Fibroblast of the conjunctiva (primary cell): ENCODE measurements at places on chromosomes 3 and 15.
A peak's percentile ranks its signal among the peaks of the same experiment; 100 is the strongest.

DNA sequence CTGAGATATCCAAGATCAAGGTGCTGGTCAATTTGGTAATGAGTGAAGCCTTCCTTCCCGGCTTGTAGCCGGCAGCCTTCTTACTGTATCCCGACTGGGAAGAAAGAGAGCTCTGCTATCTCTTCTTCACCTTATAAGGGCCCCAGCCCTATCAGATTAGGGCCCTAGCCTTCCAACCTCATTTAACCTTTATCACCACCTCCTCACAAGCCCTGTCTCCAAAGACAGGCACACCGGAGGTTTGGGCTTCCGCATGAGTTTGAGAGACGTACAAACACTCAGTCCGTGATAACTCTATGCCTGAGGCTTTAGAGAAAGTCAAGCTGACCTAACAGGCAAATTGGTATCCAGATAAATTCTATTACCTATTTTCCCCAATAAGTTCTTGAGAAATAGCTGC lies 243.9 kb downstream of the OPA1 start:
- no peak for DNase-seq

DNA sequence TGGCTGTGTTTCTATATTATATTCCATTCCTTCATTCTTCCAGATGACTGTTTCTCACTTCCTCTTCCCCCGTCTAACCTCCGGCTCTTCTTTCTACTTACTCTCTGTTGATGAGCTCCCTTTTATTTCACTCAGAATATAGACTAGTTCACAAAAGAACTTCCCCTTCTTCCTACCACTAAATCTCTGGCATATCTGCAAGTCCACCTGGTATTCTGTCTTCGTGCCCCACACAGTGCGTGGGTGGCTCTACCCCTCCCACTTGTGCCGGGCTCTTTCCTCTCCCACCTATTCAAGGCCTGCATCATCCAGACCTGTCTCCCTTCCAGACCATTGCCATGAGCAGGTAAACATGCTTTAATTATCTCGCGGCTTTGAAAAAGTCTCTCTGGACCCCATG lies 73.0 kb downstream of the SCN10A start:
- no peak for DNase-seq

DNA sequence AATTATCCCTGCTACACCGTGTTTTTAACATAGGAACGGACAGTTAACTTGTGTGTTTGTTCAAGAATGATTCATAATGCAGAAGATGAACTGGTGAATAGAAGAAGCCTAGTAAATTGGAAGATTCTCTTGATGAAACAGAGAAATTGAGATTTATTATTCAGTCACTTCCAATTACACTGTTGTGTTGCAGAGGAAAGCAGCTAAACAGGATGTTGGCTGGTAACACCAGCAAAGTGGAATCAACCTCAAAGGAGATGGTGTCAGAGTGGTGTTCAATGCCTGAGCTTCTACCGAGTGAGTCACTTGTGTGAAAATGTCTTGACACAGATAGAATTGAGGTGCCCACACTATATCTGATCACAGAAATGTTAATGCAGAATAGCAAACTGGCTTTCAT lies 399.6 kb downstream of the LPP start:
- no peak for DNase-seq

DNA sequence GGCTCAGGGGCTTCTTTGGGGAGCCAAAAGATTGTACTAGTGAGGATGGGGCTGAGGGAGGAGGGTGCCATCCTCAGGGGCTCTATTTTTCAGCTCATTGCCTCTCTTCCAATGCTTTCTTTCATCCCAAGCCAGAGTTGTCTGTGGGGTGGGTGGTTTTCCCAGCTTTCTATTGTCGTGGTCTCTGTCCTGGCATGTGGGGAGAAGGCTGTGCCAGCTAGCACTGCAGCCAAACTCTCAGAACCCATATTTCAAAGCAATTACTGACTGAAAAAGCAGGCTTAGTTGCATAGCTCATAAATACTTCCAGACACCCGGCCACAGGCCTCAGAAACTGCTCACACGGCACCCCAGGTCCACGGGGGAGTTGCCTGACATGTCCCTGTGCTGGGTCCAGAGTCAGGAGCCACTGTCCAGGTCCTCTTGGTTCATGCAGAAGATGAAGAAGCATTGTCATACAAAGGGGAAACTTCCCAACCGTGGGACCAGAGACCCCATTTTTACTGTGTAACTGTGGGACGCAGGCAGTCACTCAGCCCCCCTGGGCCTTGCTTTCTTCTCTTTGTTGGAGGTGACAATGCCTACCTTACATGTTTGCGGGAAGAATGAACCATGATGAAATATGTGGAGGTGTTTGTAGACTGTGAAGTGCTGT lies 27.6 kb downstream of the FGD5 start:
- no peak for DNase-seq

- no peak for DNase-seq
Observed at GRCh38 chr15:55546718-55547117, 38.7 kb upstream of the DNAAF4 start.

DNA sequence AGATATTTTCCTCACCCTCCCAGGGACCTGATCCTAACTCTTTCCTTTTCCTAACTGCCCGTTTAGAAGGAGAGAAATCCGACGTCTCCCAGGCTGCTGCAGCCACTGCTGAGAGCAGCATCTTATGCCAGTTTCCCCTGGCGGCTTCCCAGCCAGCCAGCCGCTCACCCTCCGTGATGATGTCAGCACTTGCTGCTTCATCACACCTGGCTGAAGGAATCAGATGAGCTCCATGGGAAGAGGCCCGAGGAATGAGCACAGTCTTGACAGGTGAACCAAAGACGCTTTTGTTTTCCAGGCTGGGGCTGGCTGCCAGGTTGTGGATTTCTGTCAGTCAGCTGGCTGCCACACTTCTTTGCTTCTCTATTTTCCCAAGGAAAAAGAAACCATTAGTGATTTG lies 445.1 kb upstream of the RBMS3 start:
- no peak for DNase-seq

DNA sequence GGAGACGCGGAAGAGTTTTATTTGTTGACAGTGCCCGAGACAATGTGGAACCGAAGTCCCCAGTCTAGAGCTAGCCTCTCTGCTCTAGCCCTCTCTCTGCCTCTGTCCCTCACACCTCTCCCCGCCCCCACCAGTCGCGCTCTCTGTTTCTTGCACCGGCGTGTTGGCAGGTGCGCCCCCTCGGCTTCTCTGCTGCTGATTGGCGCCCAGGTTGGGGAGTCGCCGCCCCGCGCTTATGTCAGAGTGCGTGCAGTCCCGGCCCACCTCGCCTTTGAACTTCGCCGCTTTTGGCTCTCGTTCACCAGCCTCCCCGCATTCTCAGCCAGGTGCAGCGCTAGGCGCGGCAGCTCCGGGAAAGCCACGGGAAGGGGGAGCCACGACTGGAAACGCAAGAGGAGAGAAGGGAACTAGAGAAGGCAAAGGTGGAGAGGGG lies at the start of gene SOX14:
Gene SOX14 (plus strand): TSS at position 315 of the 433 bp plus-strand sequence. CDS start 470 bp downstream, outside the sequence.
- DNase-seq = no peak

DNA sequence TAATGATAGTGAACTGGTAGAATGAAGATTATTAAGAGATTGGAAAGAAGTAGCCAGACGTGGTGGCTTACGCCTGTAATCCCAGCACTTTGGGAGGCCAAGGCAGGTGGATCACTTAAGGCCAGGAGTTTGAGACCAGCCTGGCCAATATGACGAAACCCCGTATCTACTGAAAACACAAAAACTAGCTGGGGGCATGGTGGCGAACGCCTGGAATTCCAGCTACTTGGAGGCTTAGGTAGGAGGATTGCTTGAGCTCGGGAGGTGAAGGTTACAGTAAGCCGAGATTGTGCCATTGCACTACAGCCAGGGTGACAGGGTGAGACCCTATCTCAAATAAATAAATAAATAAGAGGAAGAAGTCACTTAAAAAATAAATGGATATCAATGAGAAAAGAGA lies 14.0 kb downstream of the USP8 start:
- DNase-seq = no peak

GRCh38 chr15:65323071-65323511 lies 18.6 kb downstream of the RNU5B-1 start:
- no peak for DNase-seq

DNA sequence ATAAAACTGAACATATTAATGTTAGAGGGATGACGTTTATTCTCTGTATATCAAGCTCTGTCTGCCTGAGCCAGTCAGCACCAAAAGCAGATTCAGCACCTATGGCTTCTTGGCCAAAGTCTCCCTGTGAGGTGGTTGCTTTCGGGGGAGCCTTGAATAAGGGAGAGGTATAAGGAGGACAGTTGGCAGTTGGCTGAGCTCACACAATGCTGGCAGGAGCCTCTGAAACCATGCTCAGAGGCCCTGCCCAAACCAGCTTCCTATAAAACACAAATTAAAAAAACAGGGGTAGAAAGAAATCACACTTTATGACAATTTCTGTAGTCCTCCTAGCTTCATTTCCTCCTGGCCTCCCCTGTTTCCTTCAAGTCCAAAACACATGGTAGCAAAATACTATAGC lies 18.8 kb downstream of the ARHGEF3 start:
- no peak for DNase-seq

- no peak for DNase-seq
Observed at GRCh38 chr3:133089906-133090485, 51.8 kb downstream of the TMEM108 start.

- no peak for DNase-seq
Observed at GRCh38 chr3:172751175-172751704, 714 bp downstream of the ECT2 start.

- no peak for DNase-seq
Observed at GRCh38 chr3:16300881-16301359, 35.9 kb downstream of the OXNAD1 start.

DNA sequence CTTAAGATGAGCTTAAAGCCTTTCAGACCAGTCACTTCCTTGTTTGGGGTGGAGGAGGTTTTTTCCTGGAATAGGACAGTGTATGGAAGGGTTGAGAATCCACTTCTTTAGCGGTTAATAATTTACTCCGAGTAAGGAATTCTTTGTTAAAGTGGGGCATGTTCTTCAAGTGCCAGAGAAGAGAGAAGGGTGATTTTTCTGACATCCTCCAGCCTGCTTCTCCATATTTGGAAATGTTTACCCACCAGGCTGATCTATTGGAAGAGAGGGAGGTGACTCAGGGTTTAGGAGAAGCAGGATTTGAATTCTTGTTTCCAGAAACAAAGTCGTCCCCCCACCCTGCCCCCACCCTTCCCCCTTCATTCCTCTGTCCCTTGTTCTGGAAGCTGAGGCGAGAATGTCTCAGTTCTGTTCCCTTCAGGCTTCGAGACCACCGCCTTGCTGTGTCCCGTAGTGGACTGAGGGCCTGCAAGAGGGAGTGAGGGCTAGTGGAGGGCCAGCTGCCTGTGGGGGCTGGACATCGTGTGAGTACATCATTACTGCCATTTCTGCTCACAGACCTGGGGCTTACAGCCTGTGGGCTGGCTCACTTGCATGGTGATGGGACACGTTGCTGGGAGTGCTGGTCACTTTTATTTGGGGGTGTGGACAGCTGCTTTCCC lies 58.5 kb downstream of the LPP start:
- DNase-seq = peak; percentile 35

DNA sequence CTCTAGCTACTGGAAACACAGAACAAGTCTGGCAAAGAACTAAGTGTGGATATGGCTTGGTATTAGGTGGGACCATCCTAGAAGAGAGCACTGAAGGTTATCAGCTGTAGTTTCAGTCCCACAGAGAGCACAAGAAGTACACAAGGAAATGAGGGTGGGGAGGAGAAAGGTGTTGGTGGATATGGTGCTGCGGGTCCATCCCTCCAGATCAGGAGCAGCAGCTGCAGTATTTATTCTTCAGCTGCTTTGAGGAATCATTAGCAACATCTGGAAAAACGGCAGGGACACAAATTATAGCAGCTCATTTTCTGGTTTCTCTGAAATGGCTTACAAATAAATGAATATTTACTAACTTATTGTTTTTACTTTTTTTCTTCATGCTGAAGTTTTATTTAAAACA lies 29.0 kb downstream of the CD80 start:
- DNase-seq = no peak

DNA sequence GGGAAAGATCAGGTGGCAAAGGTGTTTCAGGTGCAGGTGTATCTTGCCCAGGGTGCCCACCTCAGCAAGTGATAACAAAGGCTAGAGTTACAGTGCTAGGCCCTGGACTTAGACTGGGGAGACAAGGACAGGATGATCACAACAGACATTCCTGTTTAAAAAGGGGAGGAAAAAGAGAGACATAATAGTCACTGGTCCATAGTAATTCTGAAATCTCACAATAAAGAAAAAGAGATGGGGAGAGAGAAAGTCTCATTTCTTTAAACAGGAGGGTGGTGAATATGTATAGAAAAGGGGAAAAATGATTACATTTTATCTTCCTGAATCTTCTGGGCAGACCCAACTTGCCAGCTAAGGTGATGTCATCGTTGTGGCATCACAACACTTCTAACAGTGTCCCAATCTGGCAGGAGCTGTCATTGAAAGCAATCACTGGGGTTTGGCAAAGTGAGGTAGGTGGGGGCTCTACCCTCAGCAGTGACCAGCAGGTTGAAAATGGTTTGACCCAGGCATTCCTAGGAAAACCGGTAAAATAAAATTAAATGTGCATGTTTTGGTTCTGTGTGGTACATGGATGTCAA lies 99.5 kb downstream of the ZNF621 start:
- no peak for DNase-seq

DNA sequence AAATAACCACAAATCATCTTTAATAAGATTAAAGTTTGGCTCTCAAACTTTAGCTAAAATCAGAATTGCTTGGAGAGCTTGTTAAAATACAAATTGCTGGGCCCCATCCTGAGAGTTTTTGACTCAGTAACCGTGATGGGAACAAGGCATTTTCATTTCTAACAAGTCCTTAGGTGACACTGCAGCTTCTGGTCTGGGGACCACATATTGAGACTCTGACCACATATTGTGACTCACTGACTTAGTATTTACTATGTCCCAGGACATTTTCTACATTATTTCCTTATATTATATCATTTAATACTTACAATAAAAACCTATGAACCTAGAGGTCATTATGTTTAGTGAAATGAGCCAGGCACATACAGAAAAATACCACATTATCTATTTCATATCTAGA lies 164.5 kb downstream of the ZMAT3 start:
- no peak for DNase-seq

DNA sequence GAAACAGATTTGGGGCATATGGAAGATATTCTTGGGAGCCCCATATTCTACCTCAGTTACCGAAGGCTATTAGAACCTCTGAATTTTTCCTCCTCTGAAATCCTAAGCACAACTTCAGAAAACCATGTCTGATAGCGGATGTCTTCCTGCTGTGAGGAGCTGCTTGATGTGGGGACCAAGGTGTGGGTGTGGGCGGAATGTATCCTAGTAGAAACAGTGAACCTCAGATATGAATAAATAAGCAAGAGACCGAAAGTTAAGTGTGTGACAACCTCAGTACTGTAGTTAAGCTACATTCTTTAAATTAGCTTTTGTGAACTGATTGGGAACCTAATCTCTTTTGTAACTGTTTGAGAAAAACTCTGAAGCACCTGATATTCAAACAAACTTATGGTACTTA lies 46.9 kb downstream of the SENP2 start:
- DNase-seq = no peak

- DNase-seq = no peak
Observed at GRCh38 chr3:165040186-165040585, 38.1 kb downstream of the SI start.

DNA sequence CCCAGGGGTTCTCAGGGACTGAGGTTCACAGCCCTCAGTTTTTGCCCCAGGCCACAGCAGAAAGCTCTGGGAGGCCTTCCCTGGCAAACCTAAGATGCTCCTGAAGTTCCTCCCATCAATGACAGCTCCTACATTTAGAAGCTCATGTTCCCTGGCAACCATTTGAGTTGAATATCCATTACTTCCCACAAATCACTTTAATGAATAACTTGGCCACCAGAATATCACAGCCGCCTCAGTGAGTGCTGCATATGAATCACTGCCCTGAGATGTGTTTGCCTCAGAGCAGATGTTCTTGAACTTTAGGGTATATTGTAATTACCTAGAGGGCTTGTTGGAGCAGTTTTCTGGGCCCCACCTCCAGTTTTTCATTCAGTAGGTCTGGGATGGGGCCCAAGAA lies 27.4 kb downstream of the SLCO2A1 start:
- peak; percentile 22 for DNase-seq
